ENCODE measurements at places on chromosomes 1 and 21.

DNA sequence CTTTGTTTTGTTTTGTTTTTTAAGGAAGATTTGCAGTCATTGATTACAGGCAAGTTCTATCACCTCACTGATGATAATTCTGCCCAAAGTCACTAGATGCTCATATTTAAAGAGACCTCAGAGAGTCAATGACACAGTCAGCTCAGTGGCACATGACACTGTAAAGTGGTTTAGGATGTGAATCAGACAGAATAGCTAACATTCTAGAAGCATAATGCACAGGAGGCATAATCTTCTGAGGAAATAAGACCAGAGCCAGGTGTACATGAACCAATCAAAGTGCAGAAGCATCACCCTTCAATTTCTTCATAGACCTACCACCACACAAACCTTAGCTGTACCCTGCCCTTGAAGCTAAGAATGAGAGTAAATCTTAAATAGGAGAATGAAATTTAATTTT is 268.5 kb downstream of the BRINP2 start:
- no peak for DNase-seq

DNA sequence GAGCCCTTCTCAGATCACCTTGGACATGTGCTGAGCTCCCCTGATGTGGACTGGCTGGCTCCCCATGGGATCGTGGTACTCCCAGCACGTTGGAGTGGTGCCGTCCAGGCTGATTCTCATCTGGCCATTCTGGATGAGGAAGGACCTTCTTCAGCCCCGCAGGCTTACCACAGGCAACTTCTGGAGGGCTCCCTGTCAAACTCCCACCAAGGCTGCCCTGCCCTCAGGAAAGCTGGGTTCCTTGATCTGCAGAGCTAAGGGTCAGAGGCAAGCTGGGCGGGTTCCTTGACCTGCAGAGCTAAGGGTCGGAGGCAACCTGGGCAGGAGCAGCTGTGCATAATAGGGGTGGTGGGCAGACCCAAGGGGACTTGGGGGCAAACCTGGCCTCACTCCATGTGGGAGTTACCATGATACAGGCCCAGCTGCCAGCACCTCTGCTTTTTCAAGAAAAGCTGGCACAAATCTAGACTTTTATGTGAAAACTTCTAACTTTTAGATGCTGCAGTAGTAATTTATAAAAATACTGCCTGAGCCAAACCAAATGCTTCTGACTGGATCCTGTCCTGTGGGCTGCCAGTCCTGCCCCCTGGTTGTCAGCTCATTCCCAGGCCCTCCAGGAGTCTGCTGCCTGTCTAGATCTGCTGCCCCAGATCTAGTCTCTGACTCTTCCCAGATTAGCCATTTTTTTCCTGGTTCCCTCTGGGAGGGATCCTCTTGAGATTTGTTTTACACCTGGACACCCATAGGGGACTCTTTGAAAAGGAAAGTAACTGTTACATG is 5.6 kb upstream of the THEM5 start:
- no peak for DNase-seq

DNA sequence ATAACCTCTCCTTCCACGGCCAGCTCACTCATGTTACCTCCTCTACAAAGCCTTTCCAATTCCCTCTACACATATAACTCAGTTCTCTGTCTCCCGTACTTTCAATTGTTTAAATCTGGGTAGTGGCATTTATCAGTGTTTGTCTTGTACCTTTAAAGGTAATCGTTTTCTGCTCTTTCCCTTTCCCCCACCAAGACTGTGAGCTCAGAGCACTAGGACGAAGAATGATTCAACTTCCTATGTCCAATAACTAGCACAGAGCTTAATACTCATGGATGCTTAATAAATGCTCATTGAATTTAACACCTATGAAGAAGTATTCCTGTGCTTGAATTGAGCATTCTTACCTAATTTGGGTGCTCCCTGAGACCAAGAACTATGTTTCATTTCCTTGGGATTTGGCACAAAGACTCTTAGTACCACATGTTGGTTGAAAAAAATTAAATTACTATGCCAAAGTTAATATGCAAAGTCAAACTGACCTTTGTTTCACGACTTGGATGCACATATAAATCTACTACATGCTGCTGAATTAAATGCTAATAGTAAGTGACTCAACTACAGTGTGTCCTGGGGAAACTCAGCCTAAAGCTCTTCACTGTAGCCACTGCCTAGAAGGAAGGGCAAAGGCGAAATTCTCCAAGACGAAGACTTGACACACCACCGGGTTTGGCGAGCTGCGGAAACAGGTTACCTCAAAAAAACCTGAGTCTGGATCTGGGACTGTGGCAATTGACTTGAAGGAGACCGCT is 30.6 kb upstream of the C1orf185 start:
- no peak for DNase-seq

GRCh38 chr1:208643005-208643597 is 398.9 kb upstream of the PLXNA2 start:
- no peak for DNase-seq

DNA sequence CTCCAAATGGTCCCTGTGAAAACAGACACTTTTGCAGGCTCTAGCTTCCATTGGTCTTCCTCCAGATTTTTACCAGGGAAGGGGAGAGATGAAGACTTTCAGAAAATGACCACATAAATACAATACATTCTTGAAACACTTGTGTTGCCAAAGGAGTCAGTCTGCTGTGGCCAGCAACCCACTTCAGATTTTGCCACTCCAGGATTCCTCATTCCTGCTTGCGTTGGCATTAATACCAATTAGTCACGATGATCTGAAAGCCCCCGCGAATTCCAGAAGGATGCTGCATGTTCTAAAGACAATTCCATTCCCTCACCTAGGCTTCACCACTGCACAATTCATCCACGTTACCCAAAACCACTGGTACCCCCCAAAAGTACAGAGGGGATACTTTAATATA is 7.9 kb upstream of the BACE2 start:
- no peak for DNase-seq

- no peak for DNase-seq
Measured at GRCh38 chr1:110074166-110074565, 3.7 kb upstream of the ALX3 start.

DNA sequence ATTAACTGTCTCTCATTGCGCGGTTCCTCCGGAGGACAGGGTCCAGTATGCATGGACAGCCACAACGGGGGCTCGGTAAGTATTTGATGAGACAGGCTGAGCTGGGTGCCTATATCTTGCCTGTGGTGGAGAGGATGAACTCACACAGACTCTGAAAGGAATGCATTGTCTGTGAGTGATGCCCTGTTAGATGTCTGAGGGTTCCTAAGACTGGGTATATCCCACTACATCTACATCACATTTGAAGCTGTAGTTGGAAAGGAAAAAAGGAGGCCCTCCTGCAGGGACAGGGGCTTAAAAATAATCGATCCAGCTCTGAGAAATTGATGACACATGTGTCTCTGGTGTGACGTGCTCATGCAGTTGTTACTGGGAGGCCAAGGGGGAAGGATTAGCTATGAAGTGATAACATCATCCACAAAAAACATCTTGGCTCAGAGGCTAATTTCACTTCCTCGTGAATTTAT is 1.9 kb downstream of the ADARB1 start:
- DNase-seq: no peak
